ENCODE measurements at places on chromosomes 12 and 14.

DNA sequence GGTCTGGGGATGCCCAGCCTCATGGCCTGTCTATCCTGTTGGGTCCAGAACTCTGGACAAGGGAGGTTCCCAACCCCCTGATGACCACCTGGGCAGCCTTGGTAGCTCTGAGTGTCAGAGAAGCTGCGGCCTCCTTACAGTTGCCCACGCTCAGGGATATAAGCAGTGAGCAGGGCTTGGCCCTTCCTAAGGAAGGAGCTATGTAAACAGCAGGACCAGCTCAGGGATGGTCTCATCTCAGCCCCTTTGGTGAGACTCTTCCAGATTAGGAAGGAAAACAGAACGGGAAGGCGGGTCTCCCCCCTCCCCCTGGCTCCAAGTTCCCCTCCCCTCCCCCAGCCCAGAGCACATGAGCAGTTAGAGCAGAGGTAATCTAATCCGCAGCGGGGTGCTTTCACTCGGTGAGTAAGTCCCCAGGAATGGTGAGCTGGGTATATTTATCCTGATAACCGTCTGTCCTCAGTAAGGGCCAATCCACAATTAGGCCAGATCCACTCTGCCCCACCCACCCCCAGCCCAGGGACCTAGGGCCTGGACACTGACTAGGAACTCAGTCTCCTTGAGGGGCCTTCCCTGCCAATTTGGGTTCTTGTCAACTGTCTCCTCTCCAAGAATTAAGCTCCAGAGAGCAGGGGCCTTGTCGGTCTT lies 29.5 kb upstream of the RPLP0 start:
- no peak for DNase-seq

DNA sequence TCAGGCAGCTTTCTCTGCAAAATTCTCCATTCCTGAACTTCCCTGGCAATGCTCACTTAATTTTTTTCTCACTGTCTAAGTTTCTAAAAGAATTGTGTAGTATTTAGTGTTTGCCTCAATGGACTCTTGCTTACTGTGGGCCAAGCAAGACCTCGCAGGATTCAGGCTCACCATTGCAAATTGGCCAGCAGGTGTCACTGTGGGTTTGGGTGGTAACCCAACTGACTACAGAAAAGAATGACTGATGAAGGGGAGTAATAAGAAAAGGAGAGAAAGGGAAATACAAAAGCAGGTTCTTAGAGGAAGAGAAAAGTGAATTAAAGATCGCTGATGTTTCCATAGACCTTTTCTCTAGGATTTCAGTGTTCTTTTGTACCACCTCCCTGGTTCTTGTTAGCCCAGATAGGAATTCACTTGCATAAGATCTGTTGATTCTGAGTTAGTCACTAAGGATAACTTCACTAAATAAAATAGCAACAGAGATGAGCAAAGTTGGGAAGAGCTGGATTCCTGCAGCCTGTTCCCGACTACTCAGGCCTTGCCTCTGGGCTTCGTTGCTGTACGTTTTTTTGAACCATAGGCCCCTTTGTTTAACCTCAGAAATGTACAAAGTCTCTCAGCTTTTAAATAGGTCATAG lies 386.5 kb upstream of the DDHD1 start:
- DNase-seq, result peak; percentile 89

GRCh38 chr12:93322784-93323183 lies 54.9 kb upstream of the NUDT4 start:
- no peak for DNase-seq

DNA sequence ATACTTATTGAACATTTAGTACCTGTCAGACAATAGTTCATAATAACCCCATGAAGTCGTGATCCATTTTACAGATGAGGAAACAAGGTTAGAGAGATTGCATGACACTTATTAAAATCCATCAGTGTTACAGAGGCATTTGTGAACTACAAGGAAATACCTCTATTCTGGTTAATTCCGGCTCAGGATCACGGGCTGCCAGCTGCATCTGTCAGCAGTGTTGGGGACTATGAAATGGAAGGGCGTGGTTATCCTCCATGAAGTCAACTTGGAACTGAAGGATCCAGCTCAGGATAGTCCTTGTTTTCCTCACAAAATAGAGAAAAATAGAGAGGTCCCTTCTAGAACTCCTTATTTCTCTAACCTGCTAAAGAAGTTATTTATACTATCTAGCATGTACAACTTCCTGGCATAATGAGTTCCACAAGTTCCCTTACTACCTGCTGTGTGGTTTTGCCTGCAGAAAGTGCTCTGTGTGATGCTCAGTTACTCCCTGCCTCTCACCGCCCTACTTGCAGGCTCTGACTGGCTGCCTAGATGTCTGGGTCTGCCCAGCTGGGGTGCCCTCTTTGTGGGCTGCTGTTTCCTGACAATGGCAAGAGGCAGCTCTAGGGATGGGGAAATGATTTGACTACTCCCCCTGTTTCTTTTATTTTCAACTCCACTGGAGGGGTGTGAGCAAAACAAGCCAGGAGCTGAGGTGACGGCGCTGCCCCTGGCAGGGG lies 36.8 kb downstream of the PLXNC1 start:
- no peak for DNase-seq

DNA sequence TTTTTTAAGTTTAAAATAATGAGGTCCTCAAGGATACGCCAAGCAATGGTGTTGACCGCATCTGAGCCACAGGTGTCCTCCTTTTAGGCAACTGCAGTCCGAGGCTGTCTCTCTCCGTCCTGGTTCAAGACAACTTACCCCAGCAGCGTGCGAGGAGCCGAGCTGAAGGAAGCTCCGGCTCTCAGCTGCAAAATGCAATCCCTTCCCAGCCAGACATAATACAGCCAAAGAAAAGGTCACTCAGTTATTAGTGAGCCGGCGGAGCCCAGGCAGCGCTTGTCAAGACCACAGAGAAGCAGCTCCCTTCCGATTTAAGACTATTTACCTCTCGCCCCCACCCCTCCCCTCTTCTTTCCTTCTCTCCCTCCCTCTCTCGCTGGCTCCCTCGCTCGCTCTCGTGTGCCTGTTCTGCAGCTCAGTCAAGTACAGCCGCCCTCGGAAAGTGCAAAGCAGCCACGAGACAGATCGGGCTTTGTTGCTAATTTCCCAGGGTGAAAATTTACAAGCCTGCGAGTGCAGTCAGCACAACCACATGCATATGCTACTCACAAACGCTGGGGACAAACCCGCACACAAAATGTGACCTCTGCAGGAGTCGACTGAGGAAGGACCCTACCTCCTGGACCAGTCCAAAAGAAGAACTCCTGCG lies 363 bp upstream of the LMO3 start:
- DNase-seq, result peak; percentile 50

DNA sequence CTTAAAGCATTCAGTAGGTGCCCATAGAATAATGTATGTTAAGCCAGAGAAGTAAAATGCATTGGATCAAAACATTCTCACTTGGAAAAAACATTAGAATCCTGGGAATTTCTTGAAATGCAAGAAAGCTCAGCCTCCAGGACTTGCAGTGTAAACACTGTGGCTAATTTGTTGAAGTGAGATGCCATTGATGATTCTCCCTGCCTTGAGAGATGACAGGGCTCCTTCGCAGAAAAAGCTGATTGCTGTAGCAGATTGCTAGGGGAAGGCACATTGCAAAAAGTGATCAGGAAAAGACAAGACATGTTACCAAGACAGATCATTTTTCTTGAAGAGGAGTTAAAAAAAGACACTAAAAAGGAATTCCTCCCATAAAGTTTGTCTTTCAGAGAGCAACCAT lies 204.2 kb upstream of the HMGA2 start:
- DNase-seq, result no peak

DNA sequence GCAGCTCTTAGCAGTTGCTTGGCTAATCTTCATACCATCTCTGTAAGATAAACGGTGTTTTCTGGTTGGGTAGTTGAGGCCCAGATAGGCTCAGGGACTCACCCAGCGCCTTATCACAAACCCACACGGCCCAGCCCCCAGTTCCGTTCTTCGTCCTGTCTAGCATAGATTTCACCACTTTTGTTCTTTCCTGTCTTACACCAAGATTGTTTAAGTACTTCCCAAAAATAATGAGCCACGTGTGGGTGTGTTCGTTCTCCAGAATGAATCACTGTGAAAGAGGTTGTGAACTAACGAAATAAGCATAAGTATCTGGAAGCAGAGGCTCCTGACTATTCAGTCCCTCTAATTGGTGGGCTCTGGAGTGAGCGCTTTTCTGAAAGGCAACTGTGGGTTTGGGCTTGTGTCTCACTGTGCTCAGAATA lies 21.4 kb downstream of the ACVR1B start:
- DNase-seq, result no peak

GRCh38 chr14:51547260-51547659 lies 104.5 kb upstream of the FRMD6 start:
- no peak for DNase-seq

DNA sequence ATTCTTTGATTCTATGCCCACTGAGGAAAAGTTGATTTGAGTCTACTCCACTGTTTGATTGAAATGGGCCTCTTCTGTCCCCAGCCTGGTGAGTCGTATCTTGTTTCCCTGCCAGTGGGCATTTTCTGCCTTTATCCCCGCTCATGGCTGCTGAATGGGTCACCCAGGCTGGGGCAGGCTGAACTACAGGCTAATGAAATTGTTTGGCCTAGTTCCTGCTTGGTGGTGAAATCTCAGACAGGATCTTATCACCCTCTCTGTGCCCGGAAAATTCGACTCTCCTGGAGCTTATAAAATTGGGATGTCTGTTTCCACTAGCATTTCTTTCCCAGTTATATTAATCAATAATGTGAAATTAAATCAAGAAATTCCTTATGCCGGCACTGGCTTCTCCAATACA lies 65.0 kb downstream of the CHST11 start:
- DNase-seq, result no peak

GRCh38 chr14:73887318-73887616 lies 608 bp downstream of the ZNF410 start:
- DNase-seq, result no peak

DNA sequence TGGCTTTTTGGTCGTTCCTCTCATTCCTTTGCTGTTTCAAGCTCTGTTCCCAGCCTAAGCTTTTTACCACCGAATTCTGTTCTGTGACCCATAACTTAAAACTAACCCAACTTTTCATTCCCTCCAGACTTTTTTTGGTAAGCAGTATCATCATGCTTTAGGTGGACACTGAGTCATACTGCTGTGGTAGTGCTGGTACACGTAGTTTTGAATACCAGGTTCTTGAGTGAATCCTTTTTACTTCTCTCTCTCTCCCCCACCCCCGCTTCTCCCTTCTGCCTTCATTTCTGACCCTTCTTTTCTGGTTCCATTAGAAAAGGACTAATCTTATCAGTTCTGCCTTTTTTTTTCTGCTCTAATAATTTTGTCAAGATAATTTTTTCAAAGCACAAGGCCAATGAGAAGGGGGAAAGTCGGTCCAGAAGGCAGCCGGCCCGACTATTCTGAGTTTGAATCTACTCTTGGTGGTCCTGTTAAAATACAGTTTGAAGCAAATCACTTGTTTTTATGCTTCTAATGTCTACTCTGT lies 2.3 kb upstream of the MDM2 start:
- DNase-seq, result no peak

DNA sequence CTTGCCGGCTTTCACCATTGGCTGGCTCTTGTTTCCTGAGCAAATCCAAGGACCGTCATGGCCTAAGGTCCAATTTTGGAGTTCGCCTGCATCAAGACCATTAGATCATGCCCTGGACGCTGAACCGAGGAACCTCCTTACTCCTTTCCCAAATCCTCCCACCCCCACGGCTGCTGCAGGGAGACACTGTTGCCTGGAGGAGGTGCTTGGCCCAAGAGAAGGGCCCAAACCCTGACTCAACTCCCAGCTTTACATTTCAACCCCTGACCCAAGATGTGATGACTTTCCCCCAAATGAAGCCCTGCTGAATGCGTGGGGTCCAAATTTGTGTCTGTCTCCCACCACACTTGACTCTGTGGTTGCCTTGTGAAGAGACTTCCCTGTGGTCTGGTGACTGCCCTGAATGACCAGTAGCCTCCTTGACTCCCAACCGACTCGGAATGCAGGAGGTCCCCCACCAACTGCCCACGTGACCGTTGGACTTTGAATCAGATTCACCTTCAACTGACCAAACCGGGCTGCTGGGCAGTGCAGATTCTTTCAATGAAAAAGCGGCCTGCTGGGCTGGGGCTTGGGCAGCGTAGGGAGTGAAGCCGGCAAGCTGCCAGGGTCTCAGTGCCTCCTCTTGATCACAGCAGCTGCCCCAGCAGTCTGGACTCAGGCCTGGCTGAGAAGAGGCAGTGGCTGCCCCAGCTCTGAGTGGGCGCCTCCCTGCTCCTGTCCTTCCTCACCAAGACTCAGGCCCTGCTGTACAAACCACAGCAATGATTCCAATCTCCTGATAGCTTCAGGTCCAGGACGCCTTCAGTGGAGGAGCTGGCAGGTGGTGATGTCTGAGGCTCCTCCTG lies 46.7 kb upstream of the OASL start:
- DNase-seq, result no peak

- DNase-seq, result no peak
Measured at GRCh38 chr14:104112113-104112505, 26.3 kb upstream of the KIF26A start.

DNA sequence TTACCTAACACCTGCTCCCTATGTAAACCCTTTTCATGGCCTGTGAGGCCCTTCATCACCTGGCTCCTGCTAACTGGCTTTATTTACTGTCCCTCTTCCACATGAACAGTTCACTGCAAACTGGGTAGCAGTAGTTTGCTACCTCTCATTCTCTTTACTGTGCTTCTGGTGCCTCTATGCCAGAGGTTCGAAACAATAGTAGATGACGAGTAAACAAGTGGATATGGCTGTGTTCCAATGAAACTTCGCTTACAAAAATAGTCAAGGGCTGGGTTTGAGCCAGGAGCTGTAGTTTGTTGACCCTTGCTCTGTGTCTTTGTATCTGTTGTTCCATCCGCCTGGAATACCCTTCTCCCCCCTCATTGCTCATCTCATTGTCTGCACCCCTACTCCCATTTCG lies 233.6 kb upstream of the RMST start:
- DNase-seq, result peak; percentile 90

DNA sequence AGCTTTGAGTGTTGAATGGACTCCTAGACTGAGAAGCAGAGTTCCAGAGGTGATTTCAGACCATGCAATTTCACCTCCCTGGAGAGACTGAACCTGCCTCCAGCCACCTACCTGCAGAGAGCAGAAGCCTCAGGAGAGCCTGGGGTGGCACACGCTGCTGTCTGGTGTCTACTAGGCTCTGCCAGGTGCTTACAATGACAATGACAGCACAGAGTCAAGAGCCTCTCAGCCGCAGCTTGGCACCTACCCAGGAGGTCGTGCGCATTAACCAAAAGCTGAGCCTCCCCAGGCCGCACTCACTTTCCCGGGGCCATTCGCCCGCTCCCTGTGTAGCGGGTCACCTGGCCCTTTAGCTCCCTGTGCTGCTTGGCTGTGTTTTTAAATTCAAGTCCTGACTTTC lies 63.2 kb downstream of the TESC start:
- peak; percentile 66 for DNase-seq

All from NCI-H1417 treated with DMSO at 0.1 percent for 48 hours (cell line).